Activated effector memory CD4-positive, alpha-beta T cell treated with anti-CD3 and anti-CD28 coated beads, Interleukin-2, amount 50 U/mL, for 16 hours (primary cell): ENCODE measurements at places on chromosomes 7 and 10.
A peak's percentile ranks its signal among the peaks of the same experiment; 100 is the strongest.

- no peak for DNase-seq
These were observed 34.8 kb downstream of the CFAP43 start for GRCh38 chr10:104197364-104197763.

DNA sequence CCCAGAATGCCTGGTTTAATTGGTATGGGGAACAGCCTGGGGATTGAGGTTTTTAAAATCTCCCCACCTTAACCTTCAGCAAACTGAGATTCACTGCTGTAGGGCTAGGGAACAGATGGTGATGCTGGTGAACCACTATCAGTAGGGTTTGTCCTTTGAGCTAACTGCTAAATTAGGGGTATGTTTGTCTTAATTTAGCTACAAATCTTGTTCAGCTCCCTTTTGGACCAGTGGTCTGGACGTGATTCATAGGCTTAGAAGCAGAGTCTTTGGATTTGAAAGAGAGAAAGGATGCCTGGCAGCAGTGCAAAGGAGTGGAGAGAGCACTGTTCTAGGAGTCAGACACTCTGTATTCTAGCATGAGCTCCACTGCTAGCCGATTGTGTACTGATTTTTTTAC is 2.8 kb downstream of the HDAC9 start:
- no peak for DNase-seq

DNA sequence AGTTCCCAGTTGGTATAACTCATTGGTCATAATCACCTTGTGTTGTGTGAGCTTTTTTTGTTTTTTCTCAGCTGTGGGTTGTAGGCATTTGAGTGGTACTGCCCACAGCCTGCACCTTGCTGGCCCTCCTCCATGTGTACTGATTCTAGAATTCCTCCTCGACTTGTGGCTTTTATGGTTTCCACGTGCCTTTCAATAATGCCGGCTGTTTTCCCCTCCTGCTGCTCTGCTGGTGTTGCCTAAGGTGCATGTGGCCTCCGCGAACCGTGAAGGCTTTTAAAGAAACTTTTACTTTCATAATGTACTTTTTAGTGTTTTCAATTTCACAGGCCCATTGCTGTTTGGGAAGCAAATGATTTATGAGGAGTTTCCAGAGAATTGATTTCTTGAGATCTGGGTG is 518.0 kb downstream of the REEP3 start:
- DNase-seq, result no peak

DNA sequence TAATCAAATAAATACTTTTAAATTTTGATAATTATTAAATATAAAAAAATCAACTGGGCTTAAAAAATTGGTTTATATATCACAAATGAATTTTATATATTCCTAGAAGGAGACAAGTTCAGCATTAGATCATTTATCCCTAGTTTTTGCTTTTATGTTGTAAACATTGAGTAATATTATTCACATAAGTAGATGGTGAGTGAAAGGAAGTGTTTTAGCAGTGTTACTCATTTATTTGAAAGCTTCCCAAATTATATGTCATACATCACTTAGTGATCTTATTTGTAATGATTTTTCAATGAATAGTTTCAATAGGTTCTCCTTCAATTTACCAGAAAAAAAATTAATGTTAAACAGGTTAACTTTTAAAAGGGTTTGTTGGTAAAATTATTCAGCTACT is 15.8 kb downstream of the KLLN start:
- DNase-seq, result no peak

DNA sequence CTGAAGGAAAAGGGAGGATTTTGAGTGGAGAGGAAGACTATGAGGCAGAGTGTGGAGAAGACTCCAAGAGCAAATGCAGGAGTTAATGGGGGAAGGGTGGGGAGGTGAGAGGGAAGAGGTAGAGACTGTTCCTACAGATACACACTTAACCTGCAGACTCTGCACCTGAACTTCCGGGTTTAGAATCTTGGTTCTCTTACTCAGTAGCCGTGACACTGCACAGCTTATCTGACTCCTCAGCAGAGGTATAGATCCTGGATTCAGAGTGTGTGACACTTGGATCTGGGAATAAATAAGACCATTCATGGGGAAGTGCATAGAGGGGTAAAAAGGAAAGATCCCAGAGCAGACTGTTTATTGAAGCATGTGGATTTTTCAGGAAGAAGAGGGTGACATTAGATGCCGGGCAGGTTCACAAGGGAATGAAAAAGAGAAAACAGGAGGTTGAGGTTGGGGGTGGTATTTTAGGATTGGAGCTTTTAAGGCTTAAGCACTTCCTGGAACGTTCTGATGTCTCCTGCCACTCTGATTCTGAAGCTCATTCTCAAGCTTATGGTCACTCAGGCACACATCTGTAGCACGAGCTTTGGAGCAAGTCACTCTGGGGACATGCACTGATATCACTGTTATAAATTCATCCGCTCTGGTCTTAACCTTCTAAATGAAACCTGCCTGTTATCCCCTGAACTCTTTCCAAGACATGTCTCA is 5.7 kb upstream of the ZC3HAV1L start:
- no peak for DNase-seq

DNA sequence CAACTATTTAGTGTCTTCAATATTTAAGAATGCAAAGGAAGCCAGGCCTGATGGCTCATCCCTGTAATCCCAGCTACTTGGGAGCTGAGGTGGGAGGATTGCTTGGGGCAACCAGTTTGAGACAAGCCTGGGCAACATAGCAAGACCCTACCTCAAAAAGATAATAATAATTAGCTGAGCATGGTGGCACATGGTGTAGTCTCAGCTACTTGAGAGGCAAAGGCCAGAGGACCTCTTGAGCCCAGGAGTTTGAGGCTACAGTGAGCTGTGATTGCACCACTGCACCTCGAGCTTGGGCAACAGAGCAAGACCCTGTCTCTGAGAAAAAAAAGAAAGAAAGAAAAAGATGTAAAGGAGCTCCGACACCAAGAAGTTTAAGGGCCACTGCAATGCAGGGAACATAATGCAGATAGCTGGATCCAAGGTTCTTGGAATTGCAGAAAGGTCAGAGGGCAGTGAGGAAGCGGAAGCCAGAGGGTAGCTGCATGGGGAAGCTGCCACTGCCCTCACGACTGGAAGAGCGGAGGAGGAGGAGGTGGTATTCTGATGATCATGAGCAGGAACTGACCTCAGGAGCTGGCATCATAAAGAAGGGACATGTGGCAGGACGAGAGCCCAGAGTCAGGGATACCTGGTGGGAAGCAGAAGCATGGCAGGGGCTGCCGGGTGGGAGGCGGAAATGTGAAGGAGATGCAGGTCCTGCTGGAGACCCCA is 60.2 kb upstream of the PODXL start:
- DNase-seq, result no peak

DNA sequence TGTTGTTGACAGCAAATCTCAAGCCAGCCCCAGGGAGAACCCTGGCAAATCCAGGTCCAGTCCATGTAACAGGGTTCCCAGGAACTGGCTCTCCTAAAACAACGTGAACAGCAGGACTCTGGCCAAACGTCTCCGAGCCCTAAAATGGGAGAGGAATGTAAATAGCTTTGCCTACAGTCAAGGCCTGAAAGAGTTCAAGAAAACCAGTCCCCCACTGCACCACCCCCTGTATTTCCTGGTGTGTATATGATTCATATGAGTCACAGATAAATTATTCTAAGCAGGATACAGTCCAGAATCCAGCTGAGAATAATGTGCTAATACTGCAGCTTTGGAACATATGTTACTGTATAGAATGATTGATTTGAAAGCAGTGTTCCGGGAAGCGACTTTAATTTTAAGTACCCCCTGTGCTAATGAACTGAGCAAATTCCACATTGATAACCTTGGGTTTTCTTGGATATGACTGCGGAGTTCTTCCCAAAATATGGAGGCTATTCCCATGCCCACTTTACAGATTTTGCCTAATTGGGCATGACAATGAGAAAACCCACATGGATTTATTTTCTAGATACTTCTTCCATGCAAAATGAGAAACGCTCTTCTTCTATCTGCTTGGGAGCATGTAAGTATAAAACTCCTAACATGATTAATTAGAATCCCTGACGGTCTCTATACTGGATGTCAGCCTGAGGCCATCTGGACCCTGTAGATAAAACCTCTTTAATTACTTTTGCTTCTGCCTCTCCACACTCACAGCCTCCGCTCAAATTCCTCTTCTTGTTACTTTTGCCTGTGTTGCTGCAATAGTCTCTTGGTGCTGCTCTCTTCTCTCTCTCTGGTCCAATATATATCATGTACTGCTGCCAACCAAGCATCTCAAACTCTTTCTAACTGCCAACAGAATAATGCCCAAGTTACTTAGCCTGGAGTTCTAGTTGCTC is 50.2 kb downstream of the LAMB4 start:
- no peak for DNase-seq

DNA sequence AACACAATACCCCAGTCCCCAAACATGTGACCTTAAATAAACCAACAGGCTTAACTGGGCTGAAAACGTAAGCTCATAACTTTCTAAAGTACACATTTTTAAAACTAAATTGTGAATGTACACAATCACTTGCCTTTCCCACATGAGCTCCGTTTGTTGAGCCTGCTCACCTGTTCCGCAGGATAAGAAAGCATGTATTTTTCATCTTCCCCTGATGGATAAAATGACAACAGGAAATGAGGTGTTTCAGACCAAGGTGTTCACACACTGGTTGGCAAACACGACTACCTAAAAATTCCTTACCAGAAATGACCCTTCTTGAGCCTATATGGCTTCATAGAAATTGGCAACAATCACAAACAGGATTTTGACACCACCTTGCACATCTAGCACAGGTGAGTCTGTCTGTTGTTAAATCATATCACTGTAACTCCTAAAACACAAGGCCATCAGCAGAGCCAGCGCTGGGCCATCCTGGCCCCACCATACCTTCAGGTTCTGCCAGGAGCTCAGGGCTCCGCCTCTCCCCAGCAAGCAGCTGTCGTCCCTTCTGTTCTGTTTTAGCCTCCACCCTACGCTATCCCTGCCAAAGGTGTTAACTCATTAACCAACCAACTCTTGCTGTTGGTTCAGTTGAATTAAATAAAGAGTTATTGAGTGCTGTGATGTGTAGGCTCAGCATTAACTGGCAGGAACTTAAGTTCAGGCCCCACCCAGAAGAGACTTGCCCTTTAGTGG is 73.6 kb upstream of the RNF32 start:
- no peak for DNase-seq

DNA sequence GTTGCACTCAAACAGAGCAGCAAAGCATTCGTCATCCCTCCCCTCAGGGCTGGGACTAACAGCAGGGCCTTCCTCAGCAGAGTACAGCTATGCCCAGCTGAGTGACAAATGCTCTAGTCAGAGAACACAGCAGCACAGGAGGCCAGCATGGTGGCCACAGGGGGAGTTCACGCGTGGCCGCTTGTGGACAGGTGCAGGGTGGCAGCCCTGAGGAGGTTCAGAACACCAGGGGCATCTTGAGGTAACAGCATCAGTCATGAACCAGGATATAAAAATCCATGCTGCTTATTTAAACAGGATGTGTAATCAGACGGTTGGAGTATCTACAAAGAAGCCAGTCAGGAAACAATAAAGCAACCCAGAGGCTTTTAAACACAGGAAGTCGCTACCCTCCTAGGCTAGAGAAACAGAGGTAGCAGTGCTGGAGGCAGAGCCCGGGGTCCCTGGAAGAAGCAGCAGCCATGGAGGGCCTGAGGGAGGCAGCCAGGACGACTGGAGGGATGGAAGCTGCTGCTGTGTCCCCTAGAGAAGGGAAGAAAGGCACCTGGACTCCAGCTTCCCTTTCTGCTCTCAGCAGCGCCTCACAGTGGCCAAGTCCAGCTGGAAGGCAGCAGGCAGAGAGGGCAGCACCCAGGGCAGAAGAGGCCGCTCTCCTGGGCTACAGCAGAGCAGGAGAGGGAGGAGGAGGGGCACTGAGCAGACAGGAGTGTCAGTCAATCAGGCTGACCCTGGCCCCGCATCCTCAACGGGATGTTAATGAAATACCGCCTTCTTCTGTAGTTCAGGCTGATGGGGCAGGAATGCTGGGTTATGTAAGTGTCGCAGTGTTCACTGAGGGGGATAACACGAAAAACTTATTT is 70.8 kb upstream of the UCN3 start:
- DNase-seq, result peak; percentile 91

- peak; percentile 68 for DNase-seq
These were observed 355.3 kb upstream of the GALNT17 start for GRCh38 chr7:70776627-70777101.

DNA sequence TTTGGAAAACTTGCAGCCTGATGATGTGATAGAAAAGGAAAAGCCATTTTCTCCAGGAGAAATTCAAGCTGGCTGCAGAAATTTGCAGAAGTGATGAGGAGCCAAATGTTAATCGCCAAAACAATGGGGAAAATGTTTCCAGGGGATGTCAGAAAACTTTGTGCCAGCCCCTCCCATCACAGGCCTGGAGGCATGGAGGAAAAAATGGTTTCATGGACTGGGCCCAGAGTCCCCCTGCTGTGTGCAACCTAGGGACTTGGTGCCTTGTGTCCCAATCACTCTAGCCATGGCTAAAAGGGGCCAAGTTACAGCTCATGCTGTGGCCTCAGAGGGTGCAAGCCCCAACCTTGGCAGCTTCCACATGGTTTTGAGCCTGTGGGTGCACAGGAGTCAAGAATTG is 41.0 kb downstream of the ADD3 start:
- no peak for DNase-seq

DNA sequence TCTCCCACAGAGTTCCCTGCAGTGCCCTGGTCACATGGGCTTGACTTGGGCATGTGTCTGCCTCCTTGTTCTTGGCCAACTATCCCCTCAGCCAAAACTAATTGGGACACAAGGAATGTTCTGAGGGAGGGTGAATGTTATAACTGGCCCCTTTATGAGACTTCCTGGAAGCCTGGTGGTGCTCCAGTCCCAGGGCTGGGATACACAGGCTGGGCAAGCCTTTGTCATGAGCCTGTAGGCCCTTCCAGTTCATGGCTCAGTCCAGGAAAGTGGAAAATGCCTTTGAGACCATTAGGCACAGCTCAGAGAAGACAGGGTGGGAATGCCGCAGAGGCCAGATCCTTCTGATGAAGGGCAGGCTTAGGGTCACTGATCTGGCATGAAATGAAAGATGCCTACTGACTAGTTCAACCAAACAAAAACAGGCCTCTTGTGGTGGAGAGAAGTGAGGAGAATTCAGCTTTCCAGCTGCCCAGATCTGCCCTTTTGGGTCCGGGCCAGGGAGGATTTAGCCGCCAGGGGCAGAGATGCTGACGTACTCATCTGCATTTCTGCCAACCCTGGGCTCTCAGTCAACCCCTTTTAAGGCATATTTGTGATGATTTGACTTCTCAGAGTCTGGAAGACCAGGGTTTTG is 961.5 kb downstream of the KCNMA1 start:
- no peak for DNase-seq

DNA sequence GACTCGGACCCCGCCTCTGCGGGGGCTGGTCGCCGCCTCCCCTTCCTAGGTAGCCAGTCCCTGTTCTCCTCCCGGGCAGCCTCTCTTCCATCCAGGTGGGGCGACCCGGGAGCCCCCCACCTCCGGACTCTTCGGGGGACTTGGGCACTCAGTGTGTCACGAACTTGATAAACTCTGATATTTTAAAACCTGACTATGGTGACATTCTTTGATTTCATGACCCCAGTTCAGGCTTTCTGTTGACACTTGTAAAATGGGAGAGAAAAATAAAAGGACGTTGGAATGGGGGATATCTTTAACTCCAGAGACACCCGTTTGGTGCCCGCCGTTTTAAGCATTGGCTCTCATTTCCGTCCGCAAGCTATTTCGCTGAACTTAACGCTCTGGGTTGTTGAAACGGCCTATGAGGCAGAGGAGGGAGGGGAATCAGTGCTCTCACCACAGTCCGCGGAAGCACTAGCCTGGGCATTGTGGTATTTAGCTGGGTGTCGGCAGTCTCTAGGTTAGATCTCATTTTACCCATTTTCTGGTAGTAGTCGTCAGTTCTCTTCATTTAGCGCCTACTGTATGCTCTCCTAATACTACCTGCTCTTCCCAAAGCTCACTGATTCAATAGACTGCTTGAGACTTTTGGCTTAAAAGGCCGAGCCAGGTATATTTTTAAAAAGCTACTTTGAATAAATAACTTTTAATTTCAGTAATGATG is 738 bp downstream of the VPS26A start:
- peak; percentile 83 for DNase-seq

GRCh38 chr10:98623176-98623575 is 176.4 kb upstream of the HPS1 start:
- no peak for DNase-seq
